Activated T-helper 1 cell treated with anti-CD3 and anti-CD28 coated beads, Interleukin-2, amount 50 U/mL, for 16 hours (primary cell): ENCODE measurements at places on chromosomes 2 and 18.

GRCh38 chr2:199460846-199461710 is 3.3 kb upstream of the SATB2 start:
- DNase-seq: no peak

DNA sequence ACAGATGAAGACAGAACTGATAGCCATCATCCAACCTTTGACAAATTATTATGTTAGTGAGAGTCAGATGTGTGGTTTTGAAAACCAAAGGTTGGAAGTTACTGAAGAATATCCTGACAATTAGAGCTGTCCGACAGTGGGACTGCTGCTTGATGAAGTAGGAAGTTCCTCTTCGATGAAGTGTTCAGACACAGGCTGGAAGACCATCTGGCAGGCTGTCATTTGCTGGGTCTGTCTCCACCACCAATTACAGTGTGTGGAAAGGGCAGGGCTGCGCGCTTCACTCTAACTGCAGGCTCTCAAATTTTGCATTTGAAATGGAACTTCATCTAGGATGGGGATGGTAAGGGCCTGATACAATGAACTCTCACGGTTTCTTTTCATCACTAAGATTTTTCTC is 313.8 kb downstream of the PIK3C3 start:
- DNase-seq: no peak

DNA sequence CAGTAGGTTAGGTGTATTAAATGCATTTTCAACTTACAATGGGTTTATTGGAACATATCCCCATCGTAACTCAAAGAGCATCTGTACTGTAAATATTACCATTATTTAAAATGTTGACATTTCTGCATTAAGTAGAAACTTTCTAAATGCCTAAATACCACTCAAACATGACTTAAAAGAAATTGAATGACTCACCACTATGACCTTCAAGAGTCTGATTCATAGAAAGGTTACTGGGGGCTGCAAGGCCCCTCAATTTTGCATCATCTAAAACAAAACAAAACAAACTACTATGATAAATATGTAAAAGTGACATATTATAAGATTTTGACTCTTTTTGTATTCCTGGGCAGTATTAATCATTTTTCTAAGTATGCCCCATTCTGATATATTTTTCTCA is 7.6 kb downstream of the WDR35 start:
- no peak for DNase-seq

DNA sequence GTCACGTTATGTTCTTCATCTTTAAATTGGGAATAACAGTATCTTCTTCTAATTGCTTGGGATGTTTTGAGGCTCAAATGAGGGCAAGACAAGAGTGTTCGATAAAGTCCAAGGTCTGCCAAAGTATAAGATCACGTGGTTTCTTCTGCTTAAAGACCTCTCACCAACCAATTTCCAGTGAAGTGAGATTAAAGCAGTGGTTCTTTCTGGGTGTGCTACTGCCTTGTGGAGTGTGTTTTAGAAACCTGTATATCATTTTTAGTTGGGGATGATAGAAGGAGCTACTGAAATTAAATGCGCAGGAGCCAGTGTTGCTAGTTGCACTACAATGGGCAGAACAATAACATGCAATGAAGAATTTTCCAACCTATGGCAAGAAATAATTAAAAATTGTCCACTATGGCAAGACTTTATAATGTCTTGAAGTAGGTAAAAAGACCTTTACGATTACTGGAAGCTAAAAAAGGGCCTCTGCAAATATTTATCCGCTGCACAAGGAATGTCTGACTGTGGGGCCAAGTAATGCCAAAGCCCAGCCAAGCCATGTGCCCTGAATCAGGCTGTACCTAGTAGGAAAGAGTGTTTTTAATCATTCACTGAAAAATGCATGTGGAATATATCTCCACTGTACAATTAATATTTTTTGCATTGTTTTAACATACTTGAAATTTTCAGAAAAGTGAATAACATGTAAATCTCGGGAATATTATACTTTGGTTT is 244.5 kb upstream of the REG3G start:
- no peak for DNase-seq

DNA sequence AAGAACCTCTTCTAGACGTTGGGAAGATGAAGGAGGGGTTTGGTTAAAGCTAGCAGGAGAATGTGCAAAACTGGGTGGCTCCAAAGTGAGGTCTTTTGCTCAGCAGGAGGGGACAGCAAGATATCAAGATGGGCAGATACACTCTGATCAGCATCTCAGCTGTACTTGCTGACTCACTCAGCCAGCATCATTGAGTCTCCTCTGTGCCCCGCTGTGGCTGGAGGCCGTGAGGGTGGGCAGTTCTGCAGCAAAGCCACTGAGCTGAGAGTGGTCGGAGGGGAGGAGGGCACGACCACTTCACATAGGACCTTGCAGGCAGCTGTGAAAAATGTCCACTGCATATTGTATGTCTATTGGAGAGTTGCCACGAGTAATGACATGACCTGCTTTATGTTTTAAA is 152.0 kb downstream of the CAPN13 start:
- no peak for DNase-seq

- no peak for DNase-seq
Observed at GRCh38 chr18:77702686-77703085, 453.0 kb downstream of the GALR1 start.

DNA sequence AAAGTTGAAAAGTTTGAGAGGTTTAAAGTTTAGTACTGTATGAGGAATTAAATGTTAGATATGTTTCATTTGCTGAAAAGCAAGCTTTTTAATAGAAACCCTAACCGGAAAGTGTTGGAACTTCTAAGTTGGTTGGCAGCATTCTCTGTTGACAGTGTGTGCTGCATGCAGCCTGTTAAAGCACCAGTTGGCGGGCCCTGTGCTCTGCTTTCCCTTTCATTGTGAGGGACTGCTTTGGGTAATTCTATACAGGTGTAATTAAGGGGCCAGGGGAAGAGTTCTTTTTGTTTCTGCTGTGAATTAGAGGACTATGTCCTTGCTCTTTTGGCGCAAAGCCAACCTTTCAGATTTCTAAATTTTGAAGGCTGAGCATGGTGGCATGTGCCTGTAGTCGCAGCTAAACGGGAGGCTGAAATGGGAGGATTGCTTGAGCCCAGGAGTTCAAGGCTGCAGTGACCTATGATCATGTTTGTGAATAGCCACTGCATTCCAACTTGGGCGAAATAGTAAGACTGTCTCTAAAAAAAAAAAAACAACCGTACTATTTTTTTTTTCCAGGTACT is 20.1 kb downstream of the PLEKHB2 start:
- DNase-seq: no peak

- no peak for DNase-seq
Observed at GRCh38 chr2:161199912-161200701, 39.9 kb downstream of the TANK start.

- no peak for DNase-seq
Observed at GRCh38 chr2:65525616-65526231, 93.3 kb upstream of the SPRED2 start.

DNA sequence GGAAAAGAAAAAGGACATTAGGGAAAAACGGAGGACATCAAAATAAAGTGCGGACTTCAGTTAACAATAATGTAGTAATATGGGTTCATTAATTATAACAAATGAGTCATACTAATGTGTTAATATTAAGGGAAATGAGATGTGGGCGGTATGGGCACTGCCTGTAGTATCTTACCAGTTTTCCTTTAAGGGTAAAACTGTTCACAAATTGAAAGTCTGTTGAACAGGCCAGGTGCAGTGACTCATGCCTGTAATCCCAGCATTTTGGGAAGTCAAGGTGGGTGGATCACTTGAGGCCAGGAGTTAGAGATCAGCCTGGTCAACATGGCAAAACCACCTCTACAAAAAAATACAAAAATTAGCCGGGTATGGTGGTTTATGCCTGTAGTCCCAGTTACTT is 56.8 kb upstream of the PMAIP1 start:
- no peak for DNase-seq

- no peak for DNase-seq
Observed at GRCh38 chr2:176914371-176914770, 298.2 kb upstream of the HNRNPA3 start.

DNA sequence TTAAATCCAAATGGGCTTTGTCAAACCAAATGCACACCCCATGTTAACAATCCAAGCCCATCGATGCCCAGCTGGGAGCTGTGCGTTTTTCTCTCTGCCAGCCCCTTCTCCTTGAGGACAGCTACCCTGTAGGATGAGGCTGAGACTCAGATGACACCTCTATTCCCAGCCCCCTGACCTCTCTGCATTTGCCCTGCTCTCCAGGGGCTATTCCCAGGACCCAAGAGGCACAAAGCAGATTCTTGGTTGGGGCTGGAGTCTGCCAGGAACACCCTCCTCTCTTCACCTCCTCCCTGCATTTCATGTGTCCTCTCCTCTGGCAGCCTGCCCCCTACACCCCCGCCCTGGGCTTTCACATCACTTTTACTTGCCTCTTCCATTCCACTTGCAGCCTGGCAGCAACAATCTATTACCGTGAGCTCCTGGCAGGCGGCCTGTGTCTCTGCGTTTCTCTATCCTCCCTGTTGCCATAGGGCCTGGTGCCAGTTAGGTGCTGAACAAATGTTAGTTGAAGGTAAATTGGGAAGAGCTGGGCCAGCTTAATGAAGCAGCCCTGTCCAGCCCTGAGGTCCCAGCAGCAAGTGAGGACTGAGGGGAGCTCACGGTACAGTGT is 51.8 kb downstream of the ADD2 start:
- no peak for DNase-seq

DNA sequence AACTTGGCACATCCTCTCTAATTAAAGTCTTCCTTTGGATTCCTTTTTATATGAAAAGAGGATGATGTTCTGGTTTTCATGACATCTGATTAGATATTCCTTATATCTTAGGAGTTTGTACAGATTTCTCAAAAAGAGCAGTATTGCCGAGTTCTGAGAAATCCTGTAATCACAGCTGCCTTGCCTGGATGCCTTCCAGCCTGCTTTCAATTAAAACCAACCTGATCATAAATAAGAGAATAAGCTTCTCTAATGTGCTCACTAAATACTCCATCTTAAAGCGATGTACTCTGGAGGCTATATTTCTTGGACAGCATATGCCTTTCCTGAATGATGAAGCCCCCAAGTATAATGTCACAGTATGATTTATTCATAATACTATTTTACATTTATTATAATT is 1203.8 kb upstream of the PIK3C3 start:
- no peak for DNase-seq

DNA sequence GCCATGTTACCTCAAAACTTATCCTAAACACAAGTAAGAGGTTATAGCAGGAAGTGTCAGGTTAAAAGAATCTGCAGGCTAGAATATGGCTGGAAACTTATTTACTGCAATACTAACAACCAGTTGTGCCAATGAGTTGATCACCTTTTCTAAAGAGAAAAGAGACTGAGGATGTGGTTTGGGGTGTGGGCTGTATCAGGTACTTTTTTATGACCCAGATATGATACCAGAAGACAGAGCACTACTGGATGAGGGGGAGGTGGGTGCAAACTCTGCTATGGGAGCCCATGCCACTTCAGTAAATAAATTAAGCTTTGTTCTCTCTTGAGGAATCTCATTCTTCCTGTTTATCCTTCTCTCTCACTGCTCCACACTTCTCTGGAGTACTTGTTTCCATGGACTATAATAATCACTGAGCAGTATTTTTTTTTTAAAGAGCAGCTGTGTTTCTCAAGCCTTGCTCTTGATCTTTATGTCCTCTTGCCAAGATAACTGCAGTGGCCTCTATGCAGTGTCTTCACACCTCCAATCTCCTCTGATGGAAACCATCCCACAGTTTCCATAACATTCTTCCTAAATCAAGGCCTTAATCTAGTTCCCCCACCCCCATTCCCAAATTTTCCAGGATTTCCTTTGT is 51.2 kb upstream of the NOSTRIN start:
- DNase-seq: no peak

DNA sequence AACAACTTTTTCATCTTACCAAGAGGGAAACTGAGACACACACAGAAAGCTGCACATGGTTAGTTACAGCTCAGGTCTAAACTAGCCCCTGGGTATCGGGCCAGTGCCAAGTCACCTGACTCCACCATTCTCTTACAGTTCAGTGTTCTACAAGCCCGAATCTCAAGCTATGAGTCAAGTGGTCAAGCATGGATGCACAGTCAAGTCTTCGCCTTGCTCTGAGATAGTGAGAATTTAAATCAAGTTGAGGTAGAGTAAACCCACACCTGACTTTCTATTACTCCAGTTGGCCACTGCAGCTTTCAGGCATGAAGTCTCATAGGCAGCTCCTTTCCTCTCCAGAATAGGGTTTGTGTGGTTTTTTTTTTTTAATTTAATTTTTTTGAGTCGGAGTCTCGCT is 34.5 kb upstream of the ARL5A start:
- DNase-seq: no peak

DNA sequence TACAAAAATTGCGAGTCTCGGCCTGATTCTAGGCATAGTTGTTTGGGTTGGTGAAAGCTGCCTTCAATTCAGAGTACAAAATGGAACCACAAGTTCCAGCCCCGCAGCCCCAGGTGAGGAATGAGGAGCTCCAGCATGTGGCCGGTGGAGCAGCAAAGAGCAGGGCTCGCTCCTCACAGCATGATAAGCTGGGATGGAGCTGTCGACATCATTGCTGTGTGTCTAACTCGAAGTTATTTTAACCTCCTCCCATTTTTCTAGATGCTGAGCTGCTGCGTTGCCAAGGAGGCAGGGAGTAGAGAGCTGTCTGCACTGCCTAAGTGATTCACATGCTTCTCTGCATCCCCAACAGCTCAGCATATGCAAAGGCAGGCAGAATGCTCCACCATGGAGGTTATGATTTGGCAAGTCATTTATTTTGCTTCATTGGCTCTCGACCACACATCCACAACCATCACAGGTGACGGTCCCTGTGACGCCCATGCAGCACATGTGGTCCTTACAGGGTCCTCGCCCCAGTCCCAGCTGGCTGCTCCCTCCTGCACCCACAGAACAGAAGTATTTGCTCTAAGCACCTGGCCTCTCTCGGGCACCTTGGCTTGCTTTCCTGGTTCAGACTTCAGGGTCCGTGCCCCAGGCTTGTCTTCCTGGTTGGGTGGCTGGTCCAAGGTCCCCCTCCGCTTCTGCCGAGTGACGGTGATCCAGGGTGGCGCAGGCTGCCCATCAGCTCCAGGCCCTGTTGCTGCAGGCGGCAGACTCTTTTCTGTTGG is 66.0 kb upstream of the MGAT4A start:
- DNase-seq: no peak

GRCh38 chr2:20580690-20581437 is 70.0 kb downstream of the HS1BP3 start:
- no peak for DNase-seq

GRCh38 chr18:28164771-28165483 is 12.0 kb downstream of the CDH2 start:
- no peak for DNase-seq

DNA sequence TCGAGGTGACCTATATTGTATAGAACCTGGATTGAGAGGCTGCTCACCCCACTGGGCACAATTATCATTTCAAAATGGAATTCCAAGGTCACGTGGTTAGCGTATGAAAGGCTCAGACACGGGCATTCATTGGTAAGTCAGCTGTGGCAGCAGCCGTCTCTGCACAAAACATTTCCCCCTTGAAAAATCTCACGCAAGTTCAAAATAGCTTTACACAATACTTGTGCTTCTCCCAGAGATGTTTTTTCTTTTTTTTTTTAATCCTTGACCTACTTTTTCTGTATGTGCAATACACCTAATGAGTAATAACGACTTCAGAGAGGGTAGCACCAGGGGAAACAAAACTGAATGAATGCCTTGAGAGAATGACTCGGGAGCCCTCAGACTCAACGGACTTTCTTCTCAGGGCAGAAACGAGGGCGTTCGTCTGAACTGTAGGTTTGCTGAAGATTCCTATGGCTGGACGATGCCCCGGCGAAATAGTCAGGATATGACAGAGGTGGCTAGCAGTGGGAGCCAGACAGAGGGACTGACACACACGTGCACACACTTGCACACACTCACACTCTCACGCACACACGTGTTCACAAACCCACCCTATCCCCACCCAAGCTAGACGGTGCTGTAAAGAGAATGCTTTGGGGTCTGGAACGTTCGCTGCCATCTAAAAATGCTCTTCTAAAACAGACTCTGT is 77.8 kb downstream of the PDCL3 start:
- no peak for DNase-seq
